ENCODE measurements at places on chromosomes 4 and X.

DNA sequence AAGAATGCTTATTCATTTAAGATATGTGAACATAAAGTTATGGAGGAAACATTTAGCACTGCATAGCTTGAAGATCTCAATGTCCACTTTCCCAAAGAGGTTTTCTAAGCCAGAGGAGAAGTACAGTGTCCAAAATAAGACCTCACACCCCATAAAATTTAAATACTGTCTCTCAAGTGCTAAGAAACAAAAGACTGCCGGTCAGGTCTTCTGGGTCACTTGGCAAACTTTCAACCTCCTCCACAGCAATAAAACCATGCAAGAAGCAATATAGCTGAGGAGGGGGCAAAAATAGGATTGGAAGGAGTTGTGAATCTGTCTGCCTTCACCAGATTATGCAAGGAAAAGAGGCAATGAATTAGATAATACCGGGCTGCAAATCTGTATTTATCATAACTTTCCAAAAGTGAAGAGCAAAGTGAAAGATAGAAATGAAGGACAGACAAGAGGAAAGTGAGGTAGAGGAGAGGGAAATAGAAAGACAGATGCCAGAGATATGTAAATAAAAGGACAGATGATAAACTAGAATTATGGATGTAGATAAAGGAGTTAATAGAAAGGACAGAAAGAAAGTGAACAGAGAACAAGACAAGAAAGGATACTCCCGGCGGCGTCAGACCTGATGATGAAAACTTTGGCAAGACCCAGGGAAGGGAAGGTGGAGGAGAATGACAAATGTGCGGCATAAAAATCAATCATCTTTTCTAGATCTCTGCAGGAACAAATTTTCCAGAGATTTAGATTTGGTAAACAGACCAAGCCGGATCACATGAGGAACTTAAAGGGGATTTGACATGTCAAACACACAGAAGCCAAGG lies 152.7 kb upstream of the FAM241A start:
- DNase-seq, result no peak

DNA sequence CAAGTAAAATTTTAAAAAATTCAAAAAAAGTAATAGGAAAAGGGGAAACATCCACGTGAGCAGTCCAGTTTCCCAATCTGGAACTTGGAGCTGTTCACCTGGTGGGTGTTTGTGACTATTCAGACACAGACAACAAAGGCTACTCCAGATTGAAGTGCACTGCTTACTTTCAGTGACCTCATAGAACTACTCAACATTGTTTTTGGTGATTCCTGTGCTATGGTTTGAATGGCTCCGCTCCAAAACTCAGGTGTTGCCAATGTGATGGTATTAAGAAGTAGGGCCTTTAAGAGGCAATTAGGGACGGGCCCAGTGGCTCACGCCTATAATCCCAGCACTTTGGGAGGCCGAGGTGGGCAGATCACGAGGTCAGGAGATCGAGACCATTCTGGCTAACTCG lies 22.1 kb downstream of the SH3RF1 start:
- no peak for DNase-seq

- DNase-seq, result no peak
Measured at GRCh38 chrX:125507119-125507518, 187.4 kb downstream of the TEX13C start.

DNA sequence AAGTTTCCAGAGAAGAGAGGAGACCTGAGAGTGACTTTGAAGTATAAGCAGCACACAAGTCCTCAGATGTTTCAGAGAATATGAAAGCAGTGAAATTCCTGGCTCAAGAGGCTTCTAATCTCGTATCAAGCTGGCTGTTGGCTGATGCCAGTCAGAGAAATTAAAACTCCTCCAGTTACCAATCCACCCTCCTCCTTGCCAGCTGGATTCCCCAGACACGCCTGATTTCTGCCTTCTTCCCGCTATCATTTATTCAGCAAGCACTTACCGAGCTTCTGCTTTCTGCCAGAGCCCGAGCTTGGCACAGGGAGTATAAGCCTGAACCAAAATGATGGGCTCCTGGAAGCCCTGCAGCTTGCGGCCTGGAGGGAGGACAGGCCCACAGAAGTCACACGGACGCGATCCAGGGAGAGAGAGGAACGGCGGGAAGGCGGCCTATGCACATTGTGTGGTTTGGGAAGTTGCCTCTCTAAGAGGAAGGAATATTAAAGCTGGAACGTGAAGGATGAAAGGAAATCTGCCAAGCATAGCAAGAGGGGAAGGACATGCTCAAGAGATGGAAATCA lies 102.4 kb upstream of the TBL1X start:
- no peak for DNase-seq

DNA sequence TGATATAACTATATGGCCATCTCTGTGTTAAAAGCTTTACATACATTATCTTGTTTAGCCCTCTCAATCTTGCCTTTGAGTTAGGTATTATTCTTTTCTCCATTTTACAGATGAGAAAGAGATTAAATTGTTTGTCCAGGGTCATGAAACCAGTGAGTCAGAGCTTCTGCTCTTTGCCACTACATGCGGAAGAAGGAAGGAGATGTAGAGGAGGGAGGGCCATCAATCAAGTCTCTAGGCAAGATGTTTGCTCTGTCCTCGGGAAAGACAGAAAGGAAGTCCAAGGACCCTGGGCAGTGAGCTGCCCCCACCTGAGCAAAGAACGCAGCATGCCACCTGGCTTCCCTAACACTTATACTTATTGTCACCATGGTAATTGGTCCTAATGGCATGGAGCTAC lies 133.7 kb upstream of the IL1RAPL2 start:
- no peak for DNase-seq

DNA sequence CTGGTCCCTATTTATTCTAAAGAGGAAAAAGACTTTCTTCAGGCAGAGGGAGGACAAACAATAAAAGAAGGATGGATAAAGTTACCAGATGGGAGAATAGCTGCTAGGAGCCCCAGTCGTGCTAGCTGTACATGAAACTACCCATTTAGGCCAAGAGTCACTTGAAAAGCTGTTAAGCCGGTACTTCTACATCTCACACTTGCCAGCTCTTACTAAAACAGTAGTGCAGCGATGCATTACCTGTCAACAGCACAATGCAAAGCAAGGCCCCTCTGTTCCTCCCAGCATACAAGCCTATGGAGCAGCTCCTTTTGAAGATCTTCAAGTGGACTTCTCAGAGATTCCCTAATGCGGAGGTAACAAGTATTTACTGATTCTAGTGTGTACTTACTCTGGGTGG lies 1138.8 kb downstream of the ARAP2 start:
- no peak for DNase-seq

- no peak for DNase-seq
Measured at GRCh38 chrX:9492901-9493300, 28.0 kb downstream of the TBL1X start.

- DNase-seq, result no peak
Measured at GRCh38 chr4:165872461-165873297, at the start of gene TLL1. Gene TLL1 (plus strand): TSS chr4:165873237. CDS start chr4:165873905, 668 bp downstream.

- DNase-seq, result no peak
Measured at GRCh38 chrX:39954851-39955250, 142.9 kb downstream of the BCOR start.

GRCh38 chr4:88043001-88043400 lies 35.6 kb downstream of the PKD2 start:
- DNase-seq, result no peak

DNA sequence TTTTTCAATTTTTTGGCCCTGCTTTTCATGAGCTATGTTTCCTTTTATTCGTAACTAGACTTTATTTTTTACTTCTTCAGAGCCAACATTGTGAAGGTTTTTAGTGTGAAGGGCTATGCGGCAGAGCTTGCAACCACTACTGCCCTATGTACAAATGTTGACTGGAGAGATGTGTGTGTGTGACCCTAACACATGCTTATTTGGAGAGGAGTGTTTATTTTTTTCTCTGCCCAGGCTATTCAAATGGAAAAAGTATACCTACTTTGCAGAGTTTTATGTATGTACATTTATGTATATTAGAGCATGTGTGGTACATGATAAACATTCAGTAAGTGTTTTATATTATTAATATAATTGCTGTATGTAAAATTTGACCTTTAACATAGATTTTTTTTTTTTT lies 86.5 kb downstream of the WWC2 start:
- DNase-seq, result no peak

GRCh38 chr4:162075726-162076125 lies 88.1 kb downstream of the FSTL5 start:
- DNase-seq, result no peak

DNA sequence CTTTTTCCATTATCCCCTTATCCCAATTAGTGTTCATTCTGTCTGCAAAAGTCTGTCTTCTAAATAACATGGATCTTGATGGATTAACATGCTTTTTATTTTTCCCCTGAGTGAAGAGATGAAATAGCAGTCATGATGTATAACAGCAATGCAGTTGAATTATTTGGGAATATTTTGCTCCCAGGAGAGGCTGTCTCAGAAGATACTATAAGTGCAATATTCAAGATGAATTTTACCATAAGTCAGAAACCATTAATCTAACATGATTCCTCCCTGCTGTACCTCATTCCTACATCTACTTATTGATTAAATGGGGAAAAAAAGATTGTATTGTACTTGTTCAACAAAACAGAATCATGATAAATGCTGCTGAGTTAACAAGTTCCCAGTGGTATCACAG lies 233.2 kb upstream of the KCNIP4 start:
- no peak for DNase-seq

- DNase-seq, result no peak
Measured at GRCh38 chr4:128363966-128364365, 76.4 kb upstream of the PGRMC2 start.

- DNase-seq, result no peak
Measured at GRCh38 chr4:149980941-149981340, 97.3 kb upstream of the DCLK2 start.

DNA sequence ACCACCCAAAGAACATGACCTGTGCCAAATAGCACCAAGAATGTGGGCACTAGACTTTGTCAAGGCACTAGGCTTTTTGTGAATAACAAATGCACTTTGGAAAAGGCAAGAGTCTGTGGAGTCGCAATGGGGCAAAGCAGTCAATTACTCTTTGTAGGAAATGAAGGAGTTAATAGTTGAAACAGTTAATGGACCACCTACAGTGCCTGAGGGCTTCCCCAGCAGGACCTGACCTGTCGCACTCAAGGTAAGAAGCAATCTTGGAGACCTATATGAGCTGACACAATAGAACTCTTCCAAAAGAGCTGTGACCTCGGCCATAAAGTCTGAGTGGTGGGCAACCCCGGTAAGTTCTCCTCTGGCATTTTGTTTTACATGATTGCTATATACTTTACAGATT lies 49.2 kb upstream of the CAPN6 start:
- no peak for DNase-seq

GRCh38 chrX:108582151-108582550 lies 142.5 kb downstream of the COL4A5 start:
- DNase-seq, result no peak

- no peak for DNase-seq
Measured at GRCh38 chrX:40018041-40018440, 79.7 kb downstream of the BCOR start.

- DNase-seq, result no peak
Measured at GRCh38 chrX:39645178-39645895, 452.4 kb downstream of the BCOR start.

GRCh38 chrX:150869450-150869849 lies 29.0 kb downstream of the CD99L2 start:
- no peak for DNase-seq

DNA sequence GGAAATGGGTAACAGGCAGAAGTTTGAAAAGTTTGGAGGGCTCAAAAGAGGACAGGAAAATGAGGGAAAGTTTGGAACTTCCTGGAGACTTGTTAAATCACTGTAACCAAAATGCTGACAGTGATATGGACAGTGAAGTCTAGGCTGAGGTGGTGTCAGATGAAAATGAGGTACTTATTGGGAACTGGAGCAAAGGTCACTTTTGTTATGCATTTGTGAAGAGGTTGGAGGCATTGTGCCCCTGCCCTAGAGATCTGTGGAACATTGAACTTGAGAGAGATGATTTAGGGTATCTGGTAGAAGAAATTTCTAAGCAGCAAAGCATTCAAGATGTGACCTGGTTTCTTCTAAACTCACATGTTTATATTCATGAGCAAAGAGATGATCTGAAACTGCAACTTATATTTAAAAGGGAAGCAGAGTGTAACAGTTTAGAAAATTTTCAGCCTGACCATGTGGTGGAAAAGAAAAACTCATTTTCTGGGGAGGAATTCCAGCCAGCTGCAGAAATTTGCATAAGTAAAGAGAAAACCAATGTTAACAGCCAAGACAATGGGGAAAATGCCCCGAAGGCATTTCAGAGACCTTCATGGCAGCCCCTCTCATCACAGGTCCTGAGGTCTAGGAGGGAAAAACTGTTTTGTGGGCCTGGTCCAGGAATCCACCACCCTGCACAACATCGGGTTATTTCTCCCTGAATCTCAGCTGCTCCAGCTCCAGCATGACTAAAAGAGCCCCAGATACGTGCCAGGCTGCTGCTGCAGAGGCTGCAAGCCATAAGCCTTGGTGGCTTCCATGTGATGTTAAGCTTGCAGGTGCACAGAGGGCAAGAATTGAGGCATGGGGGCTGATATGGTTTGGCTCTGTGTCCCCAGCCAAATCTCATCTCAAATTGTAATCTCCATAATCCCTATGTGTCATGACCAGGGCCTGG lies 632.5 kb upstream of the GNPDA2 start:
- DNase-seq, result no peak

DNA sequence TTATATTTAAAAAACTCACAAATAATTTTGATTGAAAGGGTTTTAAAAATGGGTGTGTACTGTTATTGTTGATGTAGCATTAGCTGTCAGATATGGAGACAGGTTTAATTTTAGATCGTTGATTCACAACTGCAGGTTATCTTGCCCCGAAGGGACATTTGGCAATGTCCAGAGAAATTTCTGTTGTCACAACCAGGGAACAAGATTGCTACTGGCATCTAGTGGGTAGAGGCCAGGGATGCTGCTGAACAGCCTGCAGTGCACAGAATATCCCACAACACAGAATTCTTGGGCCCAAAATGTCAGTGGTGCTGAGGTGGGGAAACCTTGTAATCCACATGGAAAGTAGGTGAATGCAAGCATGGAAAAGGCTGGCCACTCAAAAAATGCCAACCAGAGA lies 114.9 kb downstream of the MAGEB17 start:
- no peak for DNase-seq

DNA sequence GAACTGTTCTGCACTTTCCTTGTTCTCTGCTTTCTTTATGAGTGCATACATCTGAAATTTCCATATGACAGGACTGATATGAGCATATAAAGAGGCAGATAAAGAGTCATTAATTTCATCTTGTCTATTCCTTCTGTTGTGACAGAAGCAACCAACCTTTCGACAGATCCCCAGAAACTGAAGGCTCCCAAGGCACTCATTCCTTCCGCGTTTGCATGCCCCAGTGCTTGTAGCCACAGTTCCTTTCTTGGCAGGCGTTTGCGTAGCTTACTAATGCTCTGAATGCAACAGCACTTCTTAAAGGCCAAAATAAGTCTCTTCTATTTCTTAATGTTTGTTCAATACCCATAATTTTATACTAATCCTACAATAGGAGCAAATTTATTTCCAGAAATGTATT lies 94.0 kb upstream of the TBL1X start:
- no peak for DNase-seq

- DNase-seq, result no peak
Measured at GRCh38 chr4:154416190-154416547, 75.4 kb downstream of the DCHS2 start.

- no peak for DNase-seq
Measured at GRCh38 chr4:113221990-113222389, 172.5 kb downstream of the ANK2 start.

GRCh38 chr4:170741856-170742255 lies 652.1 kb upstream of the AADAT start:
- DNase-seq, result no peak

GRCh38 chrX:106949366-106949765 lies 29.2 kb downstream of the CLDN2 start:
- no peak for DNase-seq

All from activated CD8-positive, alpha-beta memory T cell treated with anti-CD3 and anti-CD28 coated beads for 1 hour (primary cell).